Non-pigmented ciliary epithelial cell (primary cell): ENCODE measurements at places on chromosomes 5 and 9.

GRCh38 chr5:111439473-111440075 lies 72.8 kb downstream of the STARD4 start:
- no peak for DNase-seq

GRCh38 chr5:54081415-54081814 lies 229.0 kb downstream of the ARL15 start:
- DNase-seq, result no peak

DNA sequence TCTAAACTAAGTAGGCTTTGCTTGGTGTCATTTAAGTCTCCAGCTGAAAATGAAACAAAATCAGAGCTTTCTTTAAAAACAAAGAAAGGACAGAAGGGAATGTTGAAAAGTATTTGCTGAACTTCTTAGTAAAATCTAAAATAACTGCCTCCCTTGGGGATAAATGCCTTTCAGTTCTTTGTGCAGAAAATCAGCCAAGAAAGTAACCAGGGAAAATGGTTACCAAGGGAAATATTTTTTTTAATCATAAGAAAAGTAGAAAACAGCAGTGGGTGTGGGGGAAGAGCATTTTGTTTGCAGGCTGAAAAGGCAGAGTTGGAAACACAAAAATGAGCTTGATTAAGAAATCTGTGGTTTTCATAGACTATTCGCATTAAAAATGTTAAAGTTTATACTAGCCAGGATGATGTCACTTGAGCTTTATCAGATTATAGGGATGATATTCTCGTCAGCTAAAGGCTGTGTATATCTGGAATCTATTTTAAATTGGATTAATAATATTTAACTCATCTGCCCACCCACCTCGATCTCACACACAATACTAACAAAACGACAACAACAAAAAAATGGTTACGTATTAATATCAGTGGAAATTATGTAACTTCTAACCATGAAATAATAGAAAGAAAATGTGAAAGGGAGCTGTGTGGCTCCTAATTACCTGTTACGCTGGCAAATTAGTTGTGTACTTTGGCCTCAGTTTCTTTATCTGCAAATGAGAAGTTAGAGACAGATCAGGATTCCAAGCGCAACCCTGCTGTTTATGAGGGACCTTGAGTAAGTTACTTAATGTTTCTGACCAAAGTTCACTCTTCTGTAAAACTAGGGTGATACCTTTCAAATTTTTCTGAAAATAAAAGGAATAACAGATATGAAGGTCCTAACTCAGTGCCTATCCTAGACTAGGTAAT lies at the start of gene ECM2:
TSS of gene ECM2 (minus strand) at position 51 of the 911 bp plus-strand sequence. CDS start 13,124 bp downstream, outside the sequence.
- DNase-seq, result no peak

DNA sequence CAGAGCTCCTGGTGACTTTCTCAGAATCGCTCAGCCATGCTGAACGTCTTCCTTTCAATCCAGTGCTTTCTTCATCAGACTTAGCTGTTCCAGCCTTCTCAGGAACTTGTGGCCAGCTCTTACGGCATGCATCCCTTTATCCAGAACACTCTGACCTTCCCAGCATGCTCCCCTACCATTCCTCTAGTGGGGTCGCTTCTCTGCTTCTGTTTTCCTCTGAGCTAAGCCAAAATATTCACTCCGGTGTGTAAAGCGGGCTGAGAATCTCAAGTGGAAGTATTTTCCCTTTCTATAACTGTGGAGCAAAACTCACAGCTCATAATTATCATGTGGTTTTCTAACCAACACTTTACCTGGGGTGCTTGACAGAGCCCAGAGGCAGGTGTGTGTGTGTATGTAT lies 6.2 kb downstream of the DCANP1 start:
- DNase-seq, result no peak

GRCh38 chr9:125141251-125141650 lies 2.1 kb downstream of the SCAI start:
- DNase-seq, result no peak

GRCh38 chr5:167716126-167716775 lies 575.2 kb upstream of the WWC1 start:
- DNase-seq, result no peak
